ENCODE measurements at places on chromosomes 12 and 14.

DNA sequence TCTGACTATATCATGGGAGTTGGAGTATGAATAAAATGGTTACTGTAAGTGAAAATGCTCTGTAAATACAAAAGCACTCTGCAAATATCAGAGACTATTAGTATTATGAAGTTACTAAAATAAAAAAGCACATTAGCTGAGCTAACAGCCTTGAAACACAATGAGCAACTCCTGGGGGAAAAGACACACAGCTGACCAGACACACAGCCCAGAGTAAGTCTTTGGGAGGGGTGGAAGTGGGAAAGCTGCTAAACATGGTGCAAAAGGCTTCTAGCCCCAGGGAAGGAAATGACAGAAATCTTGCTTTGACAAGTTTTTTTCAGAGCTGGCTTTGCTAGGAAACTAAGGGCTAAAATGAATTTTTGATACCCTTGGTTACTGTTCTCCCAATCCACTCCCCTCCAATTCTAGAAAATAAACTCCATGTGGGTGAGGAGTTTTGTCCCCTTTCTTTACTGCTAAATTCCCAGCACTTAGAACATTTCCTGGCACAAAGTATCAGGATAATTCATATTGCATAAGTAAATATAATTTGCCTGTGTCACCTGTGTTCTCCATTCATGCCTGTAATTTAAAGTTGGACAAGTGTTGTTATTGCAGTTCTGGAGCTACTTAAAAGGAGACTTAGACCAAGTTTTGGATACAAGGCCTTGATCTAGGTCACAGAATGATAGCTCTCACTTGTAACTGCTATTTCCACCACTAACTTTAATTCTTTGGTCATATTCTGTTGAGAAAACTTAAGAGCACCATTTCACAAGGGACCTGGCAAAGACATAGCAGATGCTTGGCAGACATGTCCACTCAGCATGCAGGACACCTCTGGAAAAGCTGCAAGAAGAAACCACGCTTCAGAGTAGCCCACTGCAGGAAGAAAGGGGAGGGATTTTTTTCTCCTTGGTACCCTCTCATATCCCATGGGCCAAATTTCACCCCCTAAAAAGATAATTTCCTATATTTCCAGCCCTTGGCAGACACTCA lies 19.0 kb upstream of the RAB3IP start:
- no peak for DNase-seq

DNA sequence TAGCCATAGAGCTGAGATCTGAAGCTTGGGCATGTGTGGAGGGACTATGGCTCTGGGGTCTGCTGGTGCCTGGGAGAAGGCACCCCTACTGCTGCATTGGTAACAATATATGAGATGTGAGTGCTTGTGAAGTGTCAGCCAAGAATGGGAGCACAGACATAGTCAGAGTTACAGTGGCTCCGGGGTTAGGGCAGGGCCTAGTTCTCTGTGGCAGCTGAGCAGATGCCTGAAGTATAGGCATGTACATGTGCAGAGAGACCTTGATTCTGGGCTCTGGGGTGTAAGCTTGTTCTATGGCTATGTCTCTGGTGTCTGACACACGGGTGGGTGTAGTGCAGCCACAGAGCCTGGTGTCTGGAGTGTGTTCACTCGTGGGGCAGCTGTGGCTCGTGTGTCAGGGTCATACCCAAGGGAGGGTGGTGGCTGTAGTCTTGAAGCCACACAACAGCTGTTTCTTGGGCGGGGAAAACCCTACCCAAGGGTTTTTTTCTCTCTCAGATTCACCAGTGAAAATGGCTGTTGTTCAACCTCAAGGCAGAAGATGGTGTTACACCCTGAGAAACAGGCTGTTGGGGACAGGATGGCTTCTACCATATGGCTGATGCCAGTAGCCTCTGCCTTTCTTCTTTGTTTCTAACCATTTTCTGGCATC lies 11.9 kb upstream of the TCL1A start:
- DNase-seq = no peak

DNA sequence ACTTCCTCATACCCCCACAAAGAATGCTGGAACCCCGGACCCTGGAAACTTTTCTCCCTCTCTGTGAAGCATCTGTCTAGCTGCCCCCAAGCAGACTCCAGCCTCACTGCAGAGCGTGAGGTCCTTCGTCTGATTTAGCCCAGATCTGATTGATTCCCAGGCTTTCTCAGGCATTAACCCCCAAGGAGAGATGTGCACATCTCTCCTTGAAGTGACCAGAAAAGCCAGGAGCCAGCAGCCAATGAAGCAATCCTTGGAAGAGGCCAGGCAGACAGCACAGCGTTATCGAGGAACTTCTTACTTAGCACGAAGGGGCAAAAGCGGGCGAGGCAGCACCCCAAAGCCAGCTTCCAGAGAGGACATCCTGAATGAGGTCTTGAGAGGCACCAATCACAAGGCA lies 100.7 kb downstream of the ZFP36L1 start:
- no peak for DNase-seq

- no peak for DNase-seq
Observed at GRCh38 chr12:28415755-28416154, 225.5 kb downstream of the CCDC91 start.

DNA sequence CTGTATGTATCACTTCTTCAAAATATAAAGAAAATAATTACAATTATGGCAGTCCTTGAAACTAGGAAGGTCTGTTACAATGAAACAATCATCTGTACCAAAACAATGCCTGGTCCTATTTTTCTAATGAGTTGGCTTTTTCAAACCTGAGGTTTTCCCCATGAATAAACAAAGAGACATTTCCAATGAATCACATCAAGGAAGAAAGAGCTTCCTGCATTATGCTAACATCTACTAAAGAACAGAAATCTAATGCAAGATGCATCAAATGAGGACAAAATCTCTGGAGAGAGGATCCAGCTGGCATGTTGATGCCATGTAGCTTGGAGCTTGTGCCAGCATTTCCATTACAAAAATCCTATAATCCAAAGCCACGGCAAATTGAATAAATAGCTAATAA lies 29.3 kb downstream of the NIN start:
- no peak for DNase-seq

DNA sequence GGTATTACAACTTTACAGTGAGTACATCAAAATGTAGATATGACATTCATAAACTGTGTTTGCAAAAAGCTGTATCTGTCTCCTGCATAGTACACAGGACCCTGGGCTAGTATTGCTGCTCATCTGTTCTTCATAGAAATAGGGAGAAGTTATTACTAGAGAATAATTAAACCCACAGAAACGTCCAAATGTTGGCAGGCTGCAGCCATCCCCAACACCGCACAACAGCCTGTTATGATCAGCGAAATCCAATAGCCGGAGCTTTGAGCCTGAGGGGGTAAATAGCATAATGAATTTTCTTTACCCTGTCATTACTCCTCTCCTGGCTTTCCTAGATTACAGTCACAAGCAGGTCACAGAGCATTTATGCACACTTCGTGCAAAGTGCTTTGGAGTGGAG lies 178.0 kb downstream of the DACT1 start:
- no peak for DNase-seq

DNA sequence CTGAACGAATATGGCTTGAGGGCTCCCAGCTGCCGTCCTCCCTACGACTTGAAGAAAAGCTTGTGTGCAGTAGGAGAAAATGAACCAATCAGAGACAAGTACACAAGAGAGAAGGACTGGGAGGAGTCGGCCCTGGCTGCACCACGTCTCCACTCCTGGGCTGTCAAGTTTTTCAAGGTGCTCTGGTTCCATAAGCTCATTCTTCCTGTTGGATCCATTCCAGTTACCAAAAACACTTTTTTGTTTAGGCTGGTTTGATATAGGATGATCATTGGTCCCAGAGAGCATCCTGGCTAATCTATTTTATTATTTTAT lies 2.8 kb upstream of the A2ML1 start:
- no peak for DNase-seq

DNA sequence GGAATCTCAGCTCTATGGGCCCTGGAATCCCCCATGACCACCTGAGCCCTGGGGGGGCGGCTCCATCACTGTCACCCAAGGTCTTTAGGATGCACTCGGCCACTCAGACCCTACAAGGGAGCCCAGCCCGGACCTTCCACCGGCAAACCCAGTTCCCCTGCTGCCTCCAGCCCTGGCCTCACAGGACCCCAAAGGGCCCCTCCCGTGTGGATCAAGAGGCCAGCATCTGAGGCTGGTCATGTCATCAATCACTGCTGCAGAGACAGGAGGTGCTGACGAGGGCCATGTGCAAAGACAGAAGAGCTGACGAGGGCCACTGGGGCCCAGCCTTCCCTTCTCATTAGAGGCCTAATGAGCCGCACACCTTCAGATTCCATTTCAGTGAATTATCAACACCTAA lies 39.0 kb upstream of the SFSWAP start:
- no peak for DNase-seq
